Ascending aorta (tissue), 2 donors: ENCODE measurements at places on chromosomes 5 and 9.
A peak's percentile ranks its signal among the peaks of the same experiment; 100 is the strongest.

DNA sequence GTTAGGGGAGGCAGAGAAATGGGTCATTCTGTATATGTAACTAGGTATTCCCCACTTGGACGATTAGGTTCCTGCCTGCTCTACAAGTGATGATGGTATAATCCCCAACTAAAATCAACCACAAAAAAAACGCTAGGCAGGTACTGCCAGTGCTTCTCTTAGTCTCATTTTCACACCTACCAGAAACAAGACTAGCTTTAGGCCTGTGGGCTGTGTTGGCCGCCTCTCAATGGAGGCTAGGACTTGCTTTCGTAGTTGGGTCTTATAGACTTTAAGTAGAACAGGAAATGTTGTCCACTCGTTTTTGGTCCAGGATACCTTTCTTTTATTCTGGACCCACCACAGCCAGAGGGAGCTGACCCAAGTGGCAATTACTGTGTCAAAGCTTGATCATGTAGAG, 111.8 kb downstream of the UNC13B start:
- no peak for DNase-seq

DNA sequence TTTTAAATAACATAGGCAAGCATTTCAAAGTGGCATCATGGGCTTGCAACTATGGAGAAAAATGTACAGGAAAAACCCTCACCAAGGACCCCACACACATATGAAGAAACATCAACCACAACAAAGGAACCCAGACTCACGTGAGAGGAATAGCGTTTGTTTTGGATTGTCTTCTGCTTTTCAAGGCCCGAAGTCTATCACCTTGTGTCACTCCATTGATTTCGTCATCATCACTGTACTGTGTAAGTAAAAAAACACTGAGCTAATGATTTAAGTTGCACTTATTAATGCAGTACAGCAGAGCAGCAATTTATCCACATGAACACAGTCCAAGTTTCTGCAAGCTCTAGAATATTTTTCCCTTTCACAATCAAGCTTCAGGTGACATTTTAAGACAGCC, 72.4 kb downstream of the HABP4 start:
- no peak for DNase-seq

- DNase-seq, result no peak
Measured at GRCh38 chr9:97575673-97576200, 57.4 kb downstream of the TSTD2 start.

GRCh38 chr5:73096239-73096575, 24.2 kb upstream of the TMEM171 start:
- DNase-seq, result no peak

- DNase-seq, result no peak
Measured at GRCh38 chr9:93567271-93567959, 9.0 kb upstream of the PHF2 start.

DNA sequence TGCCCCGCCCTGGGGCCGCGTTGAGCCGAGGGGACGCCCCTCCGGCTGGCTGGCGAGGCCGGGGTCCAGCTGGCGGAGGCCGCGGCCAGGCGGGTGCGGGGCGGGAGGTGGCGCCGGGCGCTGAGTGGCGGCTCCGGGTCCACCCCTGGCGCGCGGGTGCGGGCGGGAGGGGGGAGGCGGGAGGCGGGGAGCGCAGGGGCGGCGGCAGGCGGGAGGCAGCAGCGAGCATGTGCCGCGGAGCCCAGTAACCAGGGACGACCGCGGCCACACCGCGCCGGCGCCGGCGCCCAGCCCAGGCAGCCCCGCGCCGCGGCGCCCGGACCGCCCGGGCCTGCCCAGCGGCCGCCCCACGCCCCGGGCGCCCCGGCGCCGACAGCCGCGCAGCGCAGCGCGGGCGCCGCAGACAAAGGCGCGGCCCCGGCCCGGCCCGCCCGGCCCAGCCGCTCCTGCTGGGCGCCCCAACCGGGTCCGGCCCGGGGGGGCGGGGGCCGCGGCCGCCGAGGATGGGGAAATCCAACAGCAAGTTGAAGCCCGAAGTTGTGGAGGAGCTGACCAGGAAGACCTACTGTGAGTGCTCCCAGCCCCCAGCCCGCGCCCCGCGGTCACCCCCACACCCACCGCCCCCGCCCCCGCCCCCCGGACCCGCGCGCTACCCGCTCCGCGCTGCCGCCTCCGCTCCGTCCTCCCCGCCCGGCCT, at the start of gene NCS1:
Gene NCS1, plus strand, starts transcription at position 244 of the 697 bp plus-strand sequence. Its CDS starts 260 bp downstream, at position 504.
- peak; percentile 89 for DNase-seq

- no peak for DNase-seq
Measured at GRCh38 chr9:3949744-3950143, 350.1 kb downstream of the GLIS3 start.

GRCh38 chr5:159058716-159059636, 40.7 kb downstream of the EBF1 start:
- no peak for DNase-seq
